Non-pigmented ciliary epithelial cell (primary cell): ENCODE measurements at places on chromosomes 7 and 10.

DNA sequence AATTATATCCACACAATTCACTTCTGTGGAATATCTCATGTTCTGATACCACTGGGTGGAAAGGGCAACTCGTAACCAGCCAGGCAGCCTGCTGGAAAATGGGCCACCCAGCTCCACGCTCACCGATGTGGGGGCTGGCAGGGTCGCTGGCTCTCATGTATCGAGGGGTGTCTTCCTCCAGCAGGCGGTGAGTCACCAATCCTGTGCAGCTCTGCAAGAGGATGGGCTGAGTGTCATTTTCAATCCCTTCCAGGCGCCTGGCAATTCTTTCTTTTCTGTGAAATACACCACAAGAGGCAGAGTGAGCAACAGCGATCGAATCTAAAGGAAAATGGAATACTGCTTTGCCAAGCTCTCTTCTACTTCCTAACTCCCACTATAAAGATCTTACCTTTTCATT, 80.1 kb downstream of the SVIL start:
- DNase-seq: peak; percentile 11

DNA sequence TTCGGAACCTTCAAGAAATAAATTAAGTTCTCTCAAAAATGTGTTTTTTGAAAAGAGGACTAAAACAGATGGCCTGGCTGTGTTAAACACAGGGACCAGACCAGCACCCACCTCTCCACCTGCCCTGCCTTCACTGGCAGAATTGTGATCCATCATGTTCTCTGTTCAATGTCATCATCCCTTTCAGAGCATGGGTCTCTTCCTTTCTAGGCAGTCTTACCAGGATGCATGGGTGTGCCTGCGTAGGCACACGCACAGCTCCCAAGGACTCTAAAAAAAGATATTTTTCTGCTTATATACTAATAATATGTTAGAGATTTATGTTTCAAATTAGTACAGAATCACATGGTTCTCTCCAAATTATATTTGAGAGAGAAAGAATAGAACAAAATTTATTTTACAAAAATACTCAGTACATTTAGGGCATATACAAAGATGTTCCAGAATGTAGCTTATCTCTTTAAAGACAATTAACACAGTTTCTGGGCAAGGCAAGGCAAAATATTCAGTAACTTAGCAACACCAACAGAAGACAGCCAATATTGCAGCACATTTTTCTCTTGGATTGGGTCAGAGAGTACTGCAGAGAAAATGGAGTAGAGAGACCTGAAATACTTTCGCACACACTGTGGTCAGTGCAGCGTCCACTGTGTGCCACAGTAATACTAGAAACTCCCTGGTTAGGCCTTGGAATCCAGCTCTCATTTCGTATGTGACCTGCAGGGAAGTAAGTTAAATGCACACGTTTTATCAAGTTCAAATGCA, 52.8 kb downstream of the EGFR start:
- DNase-seq: no peak

GRCh38 chr10:129501652-129502436, 34.8 kb downstream of the MGMT start:
- no peak for DNase-seq

DNA sequence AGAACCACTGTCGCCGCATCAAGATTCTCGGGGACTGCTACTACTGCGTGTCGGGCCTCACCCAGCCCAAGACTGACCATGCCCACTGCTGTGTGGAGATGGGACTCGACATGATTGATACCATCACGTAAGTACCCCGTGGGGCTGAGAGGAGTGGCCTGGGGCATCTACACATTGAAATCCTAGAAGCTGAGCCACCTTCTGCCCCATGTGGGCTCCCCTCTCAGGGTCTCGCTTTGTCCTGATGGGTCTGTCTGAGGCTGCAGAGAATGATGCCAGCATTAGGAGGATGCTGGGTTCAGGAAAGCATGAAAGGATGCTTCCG, 74.5 kb downstream of the ADCY1 start:
- DNase-seq: no peak

DNA sequence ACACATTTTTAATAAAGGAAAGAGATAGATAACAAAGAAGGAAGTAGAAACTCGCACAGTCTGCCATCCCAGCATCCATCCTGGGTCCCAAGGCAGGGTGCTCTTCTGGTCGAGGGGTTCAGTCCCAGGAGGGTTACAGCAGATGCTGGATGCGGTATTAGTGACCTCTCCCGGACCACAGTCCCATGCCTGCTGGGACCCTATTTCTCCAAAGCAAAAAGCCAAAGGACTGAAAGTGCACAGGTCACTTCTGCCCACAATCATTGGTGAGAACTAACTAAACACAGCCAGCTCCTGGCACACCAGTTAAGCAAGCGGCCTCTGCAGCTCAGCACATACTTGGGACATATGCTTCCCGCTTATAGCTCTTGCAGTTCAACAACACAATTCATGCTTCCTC, 96.1 kb upstream of the HABP2 start:
- no peak for DNase-seq

GRCh38 chr7:92612501-92612900, 22.3 kb upstream of the FAM133B start:
- DNase-seq: no peak

- peak; percentile 44 for DNase-seq
Observed at GRCh38 chr7:79979437-79979836, 155.2 kb upstream of the GNAI1 start.

DNA sequence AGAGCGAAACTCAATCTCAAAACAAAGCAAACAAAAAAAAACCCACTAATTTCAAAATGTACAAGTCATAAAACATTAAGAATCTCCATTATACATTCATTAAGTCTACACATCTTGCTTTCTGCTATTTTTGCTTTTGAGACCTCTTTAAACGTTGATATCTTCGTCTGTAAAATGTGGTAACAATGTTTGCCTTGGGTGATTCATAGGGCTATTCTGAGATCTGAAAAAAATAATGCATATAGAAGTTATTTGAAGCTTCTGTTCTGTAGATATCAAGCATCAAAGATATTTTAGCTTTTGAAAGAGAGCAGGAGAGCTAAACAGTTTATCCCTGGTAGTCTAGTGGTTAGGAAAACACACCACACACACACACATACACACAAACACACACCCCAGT, 158.1 kb upstream of the PLXDC2 start:
- peak; percentile 37 for DNase-seq

GRCh38 chr7:55486192-55486590, 86.1 kb downstream of the VOPP1 start:
- DNase-seq: no peak

- DNase-seq: peak; percentile 6
Observed at GRCh38 chr10:18793951-18794350, 134.7 kb downstream of the ARL5B start.

DNA sequence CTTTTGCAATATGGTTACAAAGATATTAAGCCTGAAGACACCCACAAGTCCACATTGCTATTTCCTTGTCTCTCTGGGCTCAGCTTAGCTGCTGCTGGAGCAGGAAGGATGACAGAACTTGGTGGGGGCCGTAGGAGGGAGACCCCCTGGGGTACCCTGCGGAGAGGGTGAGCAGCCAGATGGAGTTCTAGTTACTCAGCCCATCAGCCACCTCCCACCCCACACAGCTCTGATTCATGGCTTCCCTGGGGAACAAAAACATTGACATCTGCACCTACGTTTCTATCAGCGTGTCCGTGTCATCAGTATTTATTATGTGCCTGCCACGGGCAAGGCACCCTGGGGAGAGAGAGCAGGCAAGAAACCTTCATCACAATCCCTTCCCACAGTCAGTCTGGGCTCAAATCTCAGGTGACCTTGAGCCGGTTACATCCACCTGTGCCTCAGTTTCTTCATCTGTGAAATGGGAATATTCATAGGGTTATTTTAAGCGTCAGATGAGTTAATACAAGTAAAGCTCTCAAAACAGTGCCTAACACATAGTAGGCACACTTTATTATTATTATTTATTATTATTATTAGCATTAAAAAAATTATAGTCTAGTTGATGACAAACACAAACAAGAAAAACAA, 131.5 kb downstream of the C10orf105 start:
- peak; percentile 69 for DNase-seq

- DNase-seq: no peak
Observed at GRCh38 chr10:23325132-23325531, 19.5 kb downstream of the C10orf67 start.

- no peak for DNase-seq
Observed at GRCh38 chr10:119120413-119120867, 16.5 kb downstream of the DENND10 start.

GRCh38 chr10:8180360-8181109, 126.0 kb downstream of the GATA3 start:
- DNase-seq: no peak

DNA sequence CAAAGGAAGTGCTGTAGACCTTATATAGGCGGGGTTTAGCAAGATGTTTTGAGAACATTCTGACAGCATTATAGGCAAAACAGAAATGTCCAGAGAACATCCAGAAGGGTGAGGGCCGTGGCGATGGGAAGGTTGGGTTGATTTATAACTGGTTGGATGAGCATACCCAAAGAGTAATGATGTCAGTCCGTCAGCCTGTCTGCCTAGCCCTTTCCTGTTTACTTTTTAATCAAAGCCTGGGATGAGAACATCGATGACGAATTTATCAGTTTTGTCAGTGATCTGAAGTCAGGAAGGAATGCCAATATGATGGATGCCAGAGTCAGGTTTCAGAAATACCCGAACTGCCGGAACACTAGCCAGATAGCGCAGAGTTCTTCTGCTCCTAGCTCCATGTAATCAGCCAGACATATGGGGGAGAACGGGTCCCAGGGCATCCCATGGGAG, 33.8 kb upstream of the TRIM8 start:
- DNase-seq: no peak

DNA sequence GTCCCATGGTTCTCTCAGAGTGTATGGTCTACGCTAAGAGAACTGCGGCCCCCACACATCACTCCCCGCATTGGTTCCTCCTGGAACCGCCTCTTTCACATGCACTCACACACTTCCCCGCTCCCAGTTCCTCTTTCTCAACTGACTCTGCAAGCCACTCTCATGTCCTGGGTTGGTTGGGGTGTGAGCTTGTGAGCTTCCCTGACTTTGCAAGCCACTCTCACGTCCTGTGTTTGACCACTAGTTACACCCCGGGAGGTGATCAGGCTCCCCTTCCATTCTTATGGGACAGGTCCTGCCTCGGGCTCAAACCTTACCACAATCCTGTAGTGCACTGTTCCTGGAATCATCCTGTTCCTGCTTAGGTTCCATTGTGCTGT, 105.0 kb downstream of the TRIM24 start:
- no peak for DNase-seq

DNA sequence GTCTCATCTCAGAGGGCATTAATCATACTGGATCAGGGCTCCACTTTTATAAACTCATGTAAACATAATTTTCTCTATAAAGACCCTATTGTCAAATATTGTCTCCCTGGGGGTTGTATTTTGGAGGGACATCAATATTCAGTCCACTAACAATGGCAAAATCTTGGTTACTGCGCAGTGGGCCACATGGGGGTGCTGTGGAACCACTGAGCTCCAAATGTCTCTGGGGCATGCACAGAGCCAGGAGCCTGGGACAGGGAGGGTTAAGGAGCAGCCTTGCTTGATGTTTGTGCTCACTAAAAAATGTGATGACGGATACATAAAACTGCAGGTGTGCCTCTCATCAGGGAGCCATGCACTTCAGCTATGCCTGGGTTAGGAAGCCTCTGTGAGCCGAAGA, 62.1 kb upstream of the PRSS58 start:
- DNase-seq: no peak

DNA sequence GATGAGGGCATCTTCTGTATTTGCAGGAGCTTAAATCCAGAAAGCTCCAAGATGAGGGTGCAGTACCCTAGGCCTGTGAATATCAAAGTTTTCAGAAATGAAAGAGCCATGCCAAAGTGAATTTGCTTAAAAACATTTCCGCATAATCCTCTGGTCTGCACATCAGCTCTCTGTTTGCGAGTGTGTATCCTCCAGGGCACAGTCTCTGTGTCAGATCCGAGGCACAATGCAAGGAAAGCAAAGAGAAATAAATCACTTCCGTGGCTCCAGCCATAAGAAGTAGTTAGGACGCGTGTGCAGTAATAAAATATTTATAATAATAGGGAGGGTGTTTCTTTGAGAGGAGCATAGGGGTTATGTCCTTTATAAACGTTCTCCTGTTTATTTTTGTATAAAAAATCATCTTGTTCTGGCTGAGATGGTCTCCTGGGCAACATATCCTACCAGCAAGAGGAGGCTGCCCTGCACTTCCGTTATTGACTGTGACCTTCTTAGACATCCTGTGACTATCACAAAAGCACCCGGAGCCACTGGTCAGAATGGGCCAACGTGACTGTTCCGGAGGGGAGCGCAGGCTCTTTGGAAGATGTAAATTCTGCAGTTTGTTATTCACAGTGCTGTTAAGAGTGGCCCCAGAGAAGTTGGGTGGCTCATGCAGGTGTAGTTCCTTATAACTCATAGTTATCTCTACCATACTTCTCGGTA, 667.6 kb upstream of the FOXK1 start:
- DNase-seq: no peak

- DNase-seq: no peak
Observed at GRCh38 chr7:16984375-16984774, 102.6 kb upstream of the AGR3 start.

DNA sequence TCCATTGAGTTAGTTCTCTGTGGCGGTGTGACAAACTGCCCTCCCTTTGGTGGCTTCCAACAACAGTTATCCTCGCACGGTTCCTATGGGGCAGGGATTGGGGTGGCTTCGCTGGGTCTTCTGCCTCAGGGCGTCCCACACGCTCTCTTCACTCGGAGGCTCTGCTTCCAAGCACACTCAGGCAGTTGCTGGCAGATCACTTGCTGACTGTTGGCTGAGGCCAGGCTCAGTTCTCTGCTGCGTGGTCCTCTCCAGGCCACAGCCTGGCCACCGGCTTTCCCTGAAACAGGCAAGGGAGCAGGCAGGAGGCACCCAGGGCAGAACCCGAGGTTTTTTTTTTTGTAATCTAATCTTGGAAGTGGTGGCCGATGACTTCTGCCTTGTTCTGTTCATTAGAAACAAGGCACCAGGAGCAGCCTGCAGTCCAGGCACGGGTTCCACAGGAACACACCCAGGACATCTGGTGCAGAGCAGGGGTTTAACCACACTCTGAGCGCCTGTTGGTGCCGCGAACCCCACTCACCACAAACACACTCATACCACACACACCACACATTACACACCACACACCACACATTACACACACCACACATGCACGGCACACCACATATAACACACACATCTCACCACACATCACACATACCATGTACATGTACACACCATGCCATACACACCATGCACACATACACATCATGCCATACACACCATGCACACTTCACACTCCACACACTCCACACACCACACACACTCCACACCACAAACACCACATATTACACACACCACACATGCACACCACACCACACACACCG, 112.2 kb downstream of the PTPN20 start:
- no peak for DNase-seq

GRCh38 chr10:48951707-48952106, 12.1 kb upstream of the LRRC18 start:
- no peak for DNase-seq

- no peak for DNase-seq
Observed at GRCh38 chr10:79910344-79910743, 38.6 kb downstream of the SFTPD start.
